ENCODE measurements at places on chromosomes 11 and 22.
A peak's percentile ranks its signal among the peaks of the same experiment; 100 is the strongest.

- peak; percentile 56 for DNase-seq
Measured at GRCh38 chr22:41532908-41533825, 11.1 kb downstream of the POLR3H start.

- DNase-seq, result no peak
Measured at GRCh38 chr11:90805172-90805571, 582.3 kb upstream of the CHORDC1 start.

DNA sequence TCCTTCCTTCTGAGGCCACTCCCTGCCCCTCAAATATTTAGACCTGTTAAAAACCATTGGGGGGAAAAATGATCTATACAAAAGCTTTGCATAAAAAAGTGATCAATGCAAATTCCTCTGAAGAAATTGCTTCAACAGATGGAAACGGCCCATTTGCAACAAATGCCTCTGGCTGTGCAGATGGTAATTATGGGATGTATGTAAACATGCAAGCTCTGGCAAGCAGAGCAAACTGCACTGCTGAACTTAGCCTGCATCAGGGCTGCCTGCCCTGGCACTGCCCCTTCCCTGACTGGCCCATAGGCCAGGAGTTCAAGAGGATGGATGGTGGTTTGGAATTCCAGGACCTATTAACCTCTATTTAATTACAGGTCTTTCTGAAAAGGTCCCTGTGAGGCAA, 388.7 kb downstream of the MIAT start:
- no peak for DNase-seq

DNA sequence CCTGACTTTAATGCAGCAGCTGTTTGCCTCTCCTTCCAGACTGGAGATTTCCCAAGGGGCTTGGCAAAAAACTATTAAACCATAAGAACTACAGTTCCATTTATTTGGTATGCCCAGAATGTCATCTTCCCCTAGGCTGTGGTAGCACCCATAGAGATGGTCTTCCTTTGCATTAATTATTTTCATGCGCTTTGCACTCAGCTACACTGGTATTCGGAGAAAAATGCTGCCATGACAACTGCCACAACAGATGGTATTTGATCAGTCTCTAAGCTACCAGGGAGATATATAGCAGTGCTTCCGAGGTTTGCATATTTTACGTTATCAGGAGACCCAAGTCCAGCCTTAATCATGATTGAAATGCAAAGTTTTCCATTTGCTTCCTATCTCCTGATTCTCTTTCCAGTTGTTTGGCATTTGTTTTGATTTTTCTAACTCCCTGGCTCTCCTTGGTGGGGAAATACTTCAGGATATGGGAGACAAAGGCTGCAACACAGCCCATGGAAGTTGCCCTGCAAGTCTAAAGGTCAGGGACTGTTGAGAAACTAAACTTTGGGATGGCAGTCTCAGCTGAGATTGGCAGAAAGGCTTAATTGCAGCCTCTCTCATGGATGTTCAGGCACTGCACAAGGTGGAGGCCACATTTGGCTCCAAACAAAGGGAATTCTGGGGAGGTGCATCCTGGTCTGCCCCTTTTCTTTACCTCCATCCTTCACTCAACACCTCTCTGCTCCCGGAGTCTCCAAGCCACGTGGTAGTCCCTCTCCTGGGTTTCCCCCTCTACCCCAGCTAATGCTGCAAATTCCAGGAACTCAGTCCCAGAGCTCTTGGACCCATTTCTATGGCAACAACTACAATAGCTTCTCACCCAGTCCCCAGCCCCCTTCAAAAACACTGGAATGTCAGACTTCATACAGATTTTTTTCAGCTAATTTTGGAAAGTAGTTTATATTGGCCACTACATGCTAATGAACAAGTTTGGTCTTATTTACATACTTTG, 151.8 kb downstream of the NAV2 start:
- DNase-seq, result peak; percentile 86

GRCh38 chr11:103529181-103529684, 420.0 kb downstream of the DYNC2H1 start:
- DNase-seq, result peak; percentile 98

GRCh38 chr22:44443641-44444235, 54.3 kb downstream of the RTL6 start:
- no peak for DNase-seq

DNA sequence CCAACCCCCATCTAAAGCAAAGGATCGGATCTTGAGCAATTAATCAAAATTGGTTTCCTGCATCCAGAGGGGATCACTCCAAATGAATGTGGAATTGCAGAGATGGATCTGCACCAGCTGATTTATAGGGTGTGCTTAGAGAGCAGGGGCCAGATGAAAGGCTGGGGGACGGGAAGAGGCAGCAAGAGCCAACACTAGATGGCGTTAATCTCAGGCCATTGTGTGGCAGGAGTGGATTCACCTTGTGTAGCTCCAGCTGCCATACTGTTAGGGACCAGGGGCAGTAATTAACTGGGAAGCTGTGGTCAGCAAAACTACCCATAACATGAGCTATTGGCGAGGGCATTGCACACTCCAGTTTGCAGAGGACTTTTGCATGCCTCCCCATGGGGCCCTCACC, 35.6 kb downstream of the SERPINH1 start:
- DNase-seq, result peak; percentile 22

DNA sequence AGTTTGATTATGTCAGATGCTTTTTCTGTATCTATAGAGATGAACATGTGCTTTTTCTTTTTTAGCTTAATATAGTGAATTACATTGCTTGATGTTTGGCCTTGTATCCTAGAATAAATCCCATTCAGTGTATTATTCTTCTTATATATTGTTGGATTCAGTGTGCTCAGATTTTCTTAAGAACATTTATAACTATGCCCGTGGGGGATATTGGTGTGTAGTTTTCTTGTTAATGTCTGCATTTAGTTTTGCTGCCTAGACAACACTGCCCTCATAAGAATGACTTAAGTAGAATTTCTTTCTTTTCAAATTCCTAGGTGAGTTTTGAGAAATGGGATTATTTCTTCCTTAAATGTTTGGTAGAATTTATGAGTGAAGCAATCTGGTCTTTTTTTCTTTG, 98.5 kb downstream of the TMEM135 start:
- no peak for DNase-seq

GRCh38 chr22:44075670-44076069, 51.6 kb downstream of the PARVB start:
- no peak for DNase-seq

DNA sequence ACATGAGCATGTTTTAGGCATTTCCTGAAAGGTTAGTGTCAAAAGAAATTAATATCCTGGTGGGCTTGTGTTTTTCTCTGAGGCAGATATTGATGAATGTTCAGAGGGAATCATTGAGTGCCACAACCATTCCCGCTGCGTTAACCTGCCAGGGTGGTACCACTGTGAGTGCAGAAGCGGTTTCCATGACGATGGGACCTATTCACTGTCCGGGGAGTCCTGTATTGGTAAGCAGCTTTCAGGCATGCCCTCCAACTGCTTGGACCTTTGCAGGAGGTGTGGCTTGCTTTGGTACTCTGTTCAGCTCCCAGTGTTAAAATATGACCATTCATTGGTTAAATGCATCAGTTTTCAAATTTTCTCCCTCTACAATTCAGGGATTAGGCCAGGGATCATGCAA, 658.6 kb upstream of the ANO5 start:
- no peak for DNase-seq

GRCh38 chr22:22810018-22810427, 77.6 kb upstream of the IGLL5 start:
- DNase-seq, result peak; percentile 16

DNA sequence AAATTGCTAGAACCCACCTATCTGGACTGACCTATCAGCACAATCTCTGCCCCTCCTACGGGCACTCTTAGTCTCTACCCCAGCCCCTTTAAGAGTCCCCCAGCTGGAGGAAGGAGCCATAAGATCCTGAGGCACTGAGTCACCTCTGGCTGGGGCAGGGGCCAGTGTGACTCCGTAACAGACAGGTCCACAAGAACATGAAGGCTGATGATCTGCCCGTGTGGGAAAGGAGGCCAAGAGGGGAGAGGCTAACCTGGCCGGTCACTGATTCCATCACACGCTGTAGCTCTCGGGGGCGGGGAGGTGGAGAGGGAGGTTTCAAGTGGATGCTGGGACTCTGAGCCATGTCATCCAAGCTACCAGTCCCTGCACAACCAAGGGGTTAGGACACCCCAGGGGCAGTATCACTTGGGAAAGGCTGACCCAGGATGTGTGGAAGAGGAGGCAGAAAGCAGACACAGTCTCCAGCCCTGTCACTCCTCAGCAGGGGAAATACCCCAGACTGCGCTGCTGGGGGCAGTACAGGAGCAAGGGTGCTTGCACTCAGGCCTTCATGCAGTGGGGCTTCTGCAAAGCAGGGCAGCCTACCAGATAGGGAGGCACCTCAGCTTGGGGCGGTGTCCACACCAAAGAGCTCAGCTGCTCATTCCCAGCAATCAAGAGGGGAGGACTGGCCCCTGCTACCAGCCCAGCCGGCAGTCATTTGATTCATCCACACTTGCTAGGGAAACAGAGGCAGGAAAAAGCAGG, 22.3 kb downstream of the ARHGAP1 start:
- DNase-seq, result peak; percentile 12
